ENCODE measurements at places on chromosomes 13 and 19. TPM values are rescaled to one million over a fixed set of nuclear protein-coding genes. Genes with fewer than 3 reads are reported as not detected.

GJA3 gene
- 0.05 TPM for total RNA-seq

FFAR2 gene
- not detected for total RNA-seq

TIMM44 gene
- total RNA-seq, result 90.2 TPM

UBE2L5 gene
- total RNA-seq, result not detected

ZNF439 gene
- 4.3 TPM for total RNA-seq

KIR3DL1 gene
- not detected for total RNA-seq

PCDH8 gene
- 0.14 TPM for total RNA-seq

RPS5 gene
- 1,244 TPM for total RNA-seq

PROZ gene
- total RNA-seq, result not detected

ZNF681 gene
- 3.5 TPM for total RNA-seq

All from activated T-helper 2 cell treated with anti-CD3 and anti-CD28 coated beads, Interferon-gamma antibody, Interleukin-2, Interleukin-4, amounts not matched to agents 10 μg/mL and 5 μg/mL and 100 μg/mL, durations not matched to agents 14 hours and 24 hours and 36 hours (primary cell).